ENCODE measurements at places on chromosomes 1 and 21.
A peak's percentile ranks its signal among the peaks of the same experiment; 100 is the strongest.

- no peak for DNase-seq
These were observed 28.8 kb upstream of the SLC26A9 start for GRCh38 chr1:205972081-205972480.

- DNase-seq, result no peak
These were observed 100.8 kb downstream of the PLPPR4 start for GRCh38 chr1:99365141-99365540.

DNA sequence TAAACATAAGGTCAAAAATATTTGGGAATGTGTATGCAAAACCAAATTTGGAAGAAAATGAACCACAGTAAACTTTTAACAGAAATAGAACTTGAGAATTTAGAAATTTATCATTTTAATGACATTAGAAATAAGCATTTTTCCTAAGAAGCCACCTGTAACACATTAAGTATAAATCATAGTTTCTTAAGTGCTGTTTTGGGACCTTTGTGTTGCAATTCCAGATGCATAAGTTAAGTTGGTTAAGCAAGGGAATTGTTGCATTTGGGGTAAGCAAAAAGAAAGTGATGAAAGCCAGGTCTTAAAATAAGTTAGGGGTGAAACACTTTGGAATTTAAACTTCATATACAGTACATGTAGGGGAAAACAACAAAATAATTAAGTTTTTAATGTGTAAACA, 49.8 kb downstream of the CDKN2C start:
- no peak for DNase-seq

DNA sequence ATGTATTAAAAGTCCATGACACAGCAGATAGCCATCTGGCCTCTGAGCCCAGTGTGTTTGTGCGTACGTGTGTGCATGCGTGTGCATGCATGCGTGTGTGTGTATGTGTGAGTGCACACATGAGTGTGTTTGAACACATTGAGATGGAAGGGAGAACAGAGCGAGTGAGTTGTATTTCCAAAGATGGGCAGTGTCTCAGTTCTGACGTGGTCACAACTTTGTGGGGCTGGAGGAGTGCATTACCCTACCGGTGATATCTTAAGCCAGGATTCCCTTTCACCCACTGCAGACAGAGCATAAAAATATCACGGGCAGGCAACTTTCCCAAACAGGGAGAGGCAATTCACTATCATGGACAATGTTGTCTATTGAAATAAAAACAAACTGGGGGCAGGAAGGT, 27.8 kb downstream of the IRF2BP2 start:
- no peak for DNase-seq

DNA sequence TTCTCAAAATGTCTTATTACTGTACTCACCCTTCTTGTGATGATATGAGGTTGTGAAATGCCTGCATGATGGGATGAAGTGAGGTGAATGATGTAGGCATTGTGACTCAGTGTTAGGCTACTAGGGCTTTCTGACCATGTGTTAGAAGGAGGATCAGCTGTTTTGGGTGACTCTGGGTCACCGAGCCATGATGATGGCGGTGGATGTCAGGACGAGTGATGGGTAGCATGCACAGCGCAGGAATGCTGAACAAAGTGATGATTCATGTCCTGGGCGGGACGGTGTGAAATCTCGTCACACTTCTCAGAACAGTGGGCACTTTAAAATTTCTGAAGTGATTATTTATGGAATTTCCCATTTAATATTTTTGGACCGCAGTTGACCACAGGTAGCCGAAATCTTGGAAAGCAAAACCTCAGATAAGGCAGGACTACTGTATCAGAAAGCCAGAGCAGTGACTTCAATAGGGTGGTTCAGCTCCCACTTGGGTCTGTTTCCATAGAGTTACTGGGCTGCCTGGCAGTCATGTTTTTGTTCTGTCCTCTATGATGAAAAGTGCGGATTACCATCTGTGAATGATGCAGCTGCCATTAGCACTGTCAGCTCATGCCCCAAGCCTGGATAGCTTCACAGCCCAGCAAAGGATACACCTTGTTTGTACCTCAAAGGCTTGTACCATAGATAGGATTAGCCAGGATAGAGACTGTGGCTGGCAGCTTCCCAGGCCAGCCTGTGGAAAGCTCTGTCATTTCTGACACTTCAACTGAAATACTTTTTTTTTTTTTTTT, 26.6 kb downstream of the IL6R start:
- no peak for DNase-seq

DNA sequence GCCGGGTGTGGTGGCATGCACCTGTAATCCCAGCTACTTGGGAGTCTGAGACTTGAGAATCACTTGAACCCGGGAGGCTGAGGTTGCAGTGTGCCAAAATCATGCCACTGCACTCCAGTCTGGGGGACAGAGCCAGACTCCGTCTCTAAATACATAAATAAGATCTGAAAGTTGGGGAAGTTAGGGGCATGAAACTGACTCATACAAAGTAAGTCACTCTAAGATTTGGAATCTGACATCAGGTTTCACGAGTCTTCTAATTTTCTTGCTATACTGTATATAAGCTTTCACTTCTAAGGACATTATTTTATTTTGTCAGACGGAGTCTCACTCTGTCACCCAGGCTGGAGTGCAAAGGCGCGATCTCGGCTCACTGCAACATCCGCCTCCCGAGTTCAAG, 30.1 kb downstream of the RNF19B start:
- DNase-seq, result no peak

DNA sequence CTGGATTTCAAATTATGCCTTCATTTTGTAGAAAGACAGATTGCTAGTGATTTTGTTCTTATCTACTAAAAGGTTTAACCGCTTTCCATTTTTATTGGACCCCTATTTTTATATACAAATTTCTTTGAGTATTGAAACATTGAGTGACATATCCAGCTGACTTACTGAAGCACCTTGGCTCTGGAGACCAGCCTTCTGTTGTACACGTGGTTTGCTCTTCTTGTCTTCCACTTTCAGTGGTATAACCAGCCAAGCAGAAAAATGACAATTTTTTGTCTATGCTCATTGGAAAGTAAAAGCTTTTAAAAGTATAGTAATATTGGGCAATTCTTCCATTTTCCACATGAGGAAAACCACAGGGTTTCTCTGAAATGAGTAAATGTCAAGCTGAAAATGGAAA, 4.4 kb downstream of the F13B start:
- DNase-seq, result no peak

DNA sequence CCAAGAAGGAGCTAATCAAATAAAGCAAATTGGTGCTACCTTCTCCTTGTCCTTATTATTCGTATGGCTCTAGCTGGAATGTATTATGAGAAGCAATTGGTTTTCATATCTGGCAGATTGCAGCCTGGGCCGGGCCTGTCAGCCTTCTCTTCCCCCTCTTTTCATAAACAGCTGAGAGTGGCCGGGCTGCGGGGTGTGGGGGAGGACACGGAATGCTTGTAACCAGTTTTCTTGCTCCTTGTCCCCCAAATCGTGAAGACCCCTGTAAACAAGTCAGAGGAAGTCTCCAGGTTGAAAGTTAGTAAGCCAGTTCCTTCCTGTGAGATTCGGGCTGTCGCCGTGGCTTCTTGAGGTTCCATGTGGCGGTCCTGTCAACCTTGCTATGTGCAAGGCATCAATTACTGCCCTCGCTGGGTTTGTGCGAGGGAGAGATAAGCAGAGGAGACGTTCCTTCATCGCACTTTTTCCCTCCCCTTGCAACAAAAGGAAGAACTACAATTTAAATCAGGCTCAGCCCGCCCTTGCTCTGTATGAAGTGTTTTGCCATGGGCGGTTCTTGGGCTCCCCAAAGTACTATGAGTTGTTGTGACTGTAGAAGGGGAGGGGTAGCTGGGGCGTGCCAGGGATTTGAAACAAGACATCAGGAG, 450.7 kb downstream of the CAMTA1 start:
- no peak for DNase-seq

DNA sequence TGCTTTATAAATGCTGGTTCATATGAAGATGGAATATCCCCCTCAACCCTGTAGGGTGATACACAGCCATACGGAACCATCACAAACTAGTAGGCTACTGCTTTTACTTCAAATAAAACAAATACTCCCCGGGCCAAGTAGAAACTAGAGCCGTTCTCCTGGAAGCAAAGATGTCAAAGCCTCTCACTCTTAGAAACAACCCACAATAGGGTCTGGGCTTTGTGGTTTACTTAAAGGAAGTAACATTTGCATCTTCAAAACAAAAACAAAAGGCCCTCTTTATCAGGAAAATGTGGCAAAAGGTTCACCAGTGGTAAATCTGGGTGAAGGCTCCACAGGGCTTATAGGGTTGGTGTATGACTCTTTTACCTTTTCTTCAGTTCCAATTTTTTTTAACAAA, 49.8 kb downstream of the HLCS start:
- no peak for DNase-seq

GRCh38 chr1:231727171-231727570, 100.6 kb downstream of the DISC1 start:
- DNase-seq, result no peak

DNA sequence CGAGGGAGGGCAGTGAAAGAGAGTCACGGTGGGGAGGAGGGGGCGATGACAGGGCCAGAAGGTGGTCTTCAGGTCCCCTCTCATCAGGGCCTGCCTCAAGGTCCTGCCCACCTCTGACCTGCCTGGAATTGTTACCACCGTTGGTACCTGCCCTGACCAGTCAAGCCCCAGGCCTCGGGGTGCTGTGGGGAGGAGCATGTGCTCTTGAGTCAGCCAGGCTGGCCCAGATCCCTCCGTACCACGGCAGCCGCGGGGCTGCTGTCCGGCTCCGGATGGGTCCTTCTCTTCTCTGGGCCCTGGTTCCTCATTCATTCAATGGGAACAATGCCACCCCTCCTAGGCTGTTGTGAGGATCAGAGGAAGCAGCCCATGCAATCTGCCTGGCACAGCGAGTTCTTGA, 22.0 kb downstream of the SERINC2 start:
- DNase-seq, result no peak

GRCh38 chr1:33971913-33972312, 108.0 kb downstream of the HMGB4 start:
- DNase-seq, result no peak

DNA sequence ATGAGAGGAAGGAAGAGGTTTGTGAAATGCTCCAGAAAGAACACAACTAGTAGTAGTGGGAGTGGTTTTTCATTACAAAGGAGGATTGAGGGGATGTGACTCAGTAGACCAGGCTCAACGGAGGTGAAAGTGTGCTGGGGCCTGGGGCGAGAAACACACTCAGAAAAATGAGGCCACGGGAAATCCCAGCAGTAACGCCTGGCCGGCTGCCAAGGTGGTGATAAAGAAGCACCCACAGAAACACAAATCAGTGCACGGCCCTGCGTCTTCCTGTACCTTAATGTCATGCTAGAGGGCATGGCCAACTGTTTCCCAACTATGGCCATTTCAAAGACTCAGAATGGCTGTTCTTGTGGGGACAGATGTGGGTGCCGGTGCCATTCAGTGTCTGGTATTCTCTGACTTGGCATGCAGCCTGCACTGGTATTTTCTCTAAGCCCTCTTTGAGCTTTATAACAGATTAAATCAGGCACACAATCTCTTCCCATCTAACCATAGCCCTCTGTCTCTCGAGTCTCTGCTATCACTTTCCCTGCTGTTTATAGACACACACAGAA, 38.2 kb downstream of the URB2 start:
- DNase-seq, result peak; percentile 77

DNA sequence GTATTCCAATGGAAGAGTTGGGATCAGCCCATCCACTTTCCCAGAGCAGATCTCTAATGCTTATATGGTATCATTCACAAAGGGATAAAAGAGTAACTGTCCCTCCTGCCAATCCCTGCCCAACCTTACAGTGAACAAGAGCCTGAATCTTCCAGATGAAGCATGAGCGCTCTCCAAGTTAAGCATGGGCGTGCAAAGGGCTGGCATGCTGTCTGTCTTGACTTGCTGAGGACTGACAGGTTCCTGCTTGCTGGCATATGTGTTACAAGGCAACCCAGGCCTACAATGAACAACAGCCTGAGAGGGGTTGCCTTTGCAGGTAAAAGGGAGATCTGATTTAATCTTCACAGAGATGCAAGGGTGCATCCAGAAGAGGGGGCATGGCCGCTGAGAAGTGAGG, 155.6 kb upstream of the SOD1 start:
- no peak for DNase-seq

- DNase-seq, result no peak
These were observed 29.5 kb upstream of the CLCA4 start for GRCh38 chr1:86517336-86517735.

DNA sequence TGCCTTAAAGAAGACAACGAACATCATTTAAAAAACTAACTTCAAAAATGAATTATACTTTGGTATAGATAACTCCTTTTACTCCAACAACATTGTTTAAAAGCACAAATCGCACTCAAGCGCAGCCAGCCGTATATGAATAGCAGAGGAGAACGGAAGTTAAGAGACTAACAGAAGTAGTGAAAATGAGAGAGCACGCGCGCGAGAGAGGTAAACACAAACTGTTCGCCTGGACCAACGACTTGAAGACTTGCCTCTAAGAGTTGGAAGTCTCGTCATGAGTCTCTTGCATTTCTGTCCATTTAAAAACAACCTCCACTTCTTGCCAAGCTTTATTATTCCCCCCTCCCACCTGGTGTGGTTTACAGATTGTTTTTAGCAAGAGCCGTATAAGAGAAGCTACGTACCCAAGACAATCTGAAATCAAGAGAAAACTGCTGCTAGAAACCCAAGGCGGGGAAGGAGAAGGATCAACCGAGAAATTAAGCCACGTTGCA, 479 bp downstream of the SELENOF start:
- DNase-seq, result peak; percentile 15

DNA sequence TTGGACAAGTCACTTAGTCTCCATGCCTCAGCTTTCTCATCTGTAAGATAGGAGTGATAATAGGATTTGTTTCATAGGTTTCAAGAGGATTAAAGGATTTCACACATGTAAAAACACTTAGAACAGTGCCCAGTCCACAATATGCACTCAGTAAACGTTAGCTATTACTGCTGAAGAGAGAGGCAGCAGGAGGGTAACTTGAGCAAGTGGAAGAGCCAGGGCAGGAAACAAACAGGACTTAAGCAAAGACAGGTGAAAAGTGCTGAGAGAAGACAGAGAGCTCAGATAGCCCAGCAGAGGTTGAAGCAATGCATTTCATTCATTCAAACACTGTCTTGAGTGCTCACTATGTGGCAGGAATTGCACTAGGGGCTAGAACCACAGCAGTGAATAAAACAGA, 21.1 kb upstream of the H3-3A start:
- DNase-seq, result no peak

DNA sequence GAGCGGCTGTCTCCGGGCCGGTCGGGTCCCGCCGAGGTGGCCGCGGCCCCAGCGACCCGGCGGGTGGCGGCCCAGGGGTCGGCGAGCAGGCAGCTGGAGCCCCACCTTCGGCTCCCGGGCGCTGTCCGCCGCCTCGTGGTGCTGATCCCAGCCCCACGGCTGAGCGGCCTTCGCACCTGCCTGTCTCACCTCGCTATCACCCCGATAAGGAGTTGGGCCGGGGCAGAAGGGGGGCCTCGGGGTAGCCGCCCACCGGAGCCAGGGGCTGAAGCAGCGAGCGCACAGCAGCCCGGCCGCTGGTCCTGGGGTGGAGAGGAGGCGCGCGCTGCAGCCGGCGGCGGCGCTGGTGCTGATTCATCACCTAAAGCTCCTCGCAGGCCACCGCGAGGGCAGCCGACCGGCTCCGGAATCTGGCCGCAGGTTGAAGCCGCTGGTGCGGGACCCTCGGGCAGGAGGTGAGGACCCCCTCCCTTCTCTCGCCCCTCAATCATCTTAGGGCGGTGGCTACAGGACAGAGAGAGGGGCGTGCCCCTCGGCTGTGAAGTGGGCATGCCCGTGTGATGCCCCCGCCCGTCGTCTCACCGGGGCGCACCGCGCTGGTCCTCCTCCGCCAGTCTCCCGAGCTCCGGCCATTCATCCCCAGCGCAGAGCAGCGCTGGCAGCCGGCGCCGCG, 575 bp downstream of the TRIM67 start:
- no peak for DNase-seq
